Type B pancreatic cell (in vitro differentiated cells): ENCODE measurements at places on chromosomes 2 and 18. TPM values are rescaled to one million over a fixed set of nuclear protein-coding genes. Genes with fewer than 3 reads are reported as not detected.

Gene LRATD1
- 21.6 and 52.0 TPM in 2 replicates for total RNA-seq

Gene UGT1A7
- total RNA-seq, result 0.19 TPM in 1 of 2 replicates, not detected in the other

Gene TM4SF20
- total RNA-seq, result 3.7 and 6.9 TPM in 2 replicates

Gene METTL4
- total RNA-seq, result 8.4 and 9.8 TPM in 2 replicates

Gene CHST9
- 8.0 and 9.9 TPM in 2 replicates for total RNA-seq

Gene OTOS
- not detected in 2 replicates for total RNA-seq

Gene PROKR1
- 0.10 and 0.41 TPM in 2 replicates for total RNA-seq
